Stimulated activated CD4-positive, alpha-beta T cell treated with anti-CD3 and anti-CD28 coated beads, Interleukin-2, amount 100 ng/mL, for 4 hours (primary cell): ENCODE measurements at places on chromosomes 3 and 15.

DNA sequence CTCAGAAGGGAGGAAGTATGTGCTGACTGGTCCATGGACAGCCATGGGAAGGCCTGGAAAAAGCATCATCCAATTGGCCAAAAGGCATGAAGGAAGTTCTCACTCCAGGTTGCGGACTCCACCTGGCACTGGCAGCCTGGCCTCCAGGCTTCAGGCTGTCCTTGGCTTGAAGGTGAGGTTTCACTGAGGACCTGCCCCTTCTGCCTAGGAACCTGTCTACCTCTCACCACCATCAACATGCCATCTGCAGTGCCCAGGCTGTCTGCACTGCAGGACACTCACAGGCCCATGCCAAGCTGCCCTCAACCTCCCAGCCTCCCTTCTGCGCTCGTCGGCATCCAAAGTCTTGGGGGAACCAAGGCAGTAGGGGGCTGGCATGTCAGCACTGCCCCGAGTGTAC, 51.1 kb downstream of the CEP70 start:
- no peak for DNase-seq

- DNase-seq = no peak
These were observed 984 bp downstream of the RNU6-1 start for GRCh38 chr15:67838789-67839332.

DNA sequence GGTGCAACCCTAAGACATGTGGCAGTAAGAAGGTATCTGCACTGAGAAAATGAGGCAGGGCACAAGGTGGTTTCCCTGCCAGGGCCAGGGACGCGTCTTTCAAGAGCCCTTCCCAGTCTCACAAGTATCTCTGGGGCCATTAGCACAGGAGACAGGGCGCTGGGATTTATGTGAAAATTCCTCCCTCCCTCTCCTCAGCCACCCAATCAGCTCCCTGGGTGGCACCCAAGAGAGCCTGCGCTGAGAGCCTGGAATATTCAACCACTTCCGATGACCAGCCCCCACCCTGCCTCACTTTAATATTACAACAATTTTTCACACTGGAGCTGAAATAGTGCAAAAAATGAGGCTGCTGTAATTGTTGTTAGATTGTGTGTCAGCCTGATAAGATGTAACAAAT, 26.1 kb downstream of the SEC61A1 start:
- no peak for DNase-seq

DNA sequence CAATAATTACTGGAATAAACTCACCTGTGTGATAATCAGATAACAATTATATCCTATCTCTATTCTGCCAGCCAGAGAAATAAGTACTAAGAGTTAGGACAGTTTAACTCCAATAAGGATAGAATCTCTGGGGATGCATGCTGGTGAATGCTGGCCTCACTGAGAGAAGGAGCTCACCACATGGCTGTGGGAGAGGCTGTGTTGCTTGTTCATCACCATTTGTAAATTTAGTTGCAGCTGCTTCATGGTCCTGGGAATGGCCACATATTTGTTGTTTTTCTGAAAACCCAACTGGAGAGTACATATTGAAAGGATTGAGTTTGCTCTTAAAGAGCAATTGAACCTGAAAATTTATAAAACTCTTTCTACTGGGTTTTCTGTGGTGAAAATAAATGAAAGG, 207.3 kb downstream of the NECTIN3 start:
- no peak for DNase-seq

GRCh38 chr15:100732211-100733055, 130.0 kb downstream of the ASB7 start:
- no peak for DNase-seq

DNA sequence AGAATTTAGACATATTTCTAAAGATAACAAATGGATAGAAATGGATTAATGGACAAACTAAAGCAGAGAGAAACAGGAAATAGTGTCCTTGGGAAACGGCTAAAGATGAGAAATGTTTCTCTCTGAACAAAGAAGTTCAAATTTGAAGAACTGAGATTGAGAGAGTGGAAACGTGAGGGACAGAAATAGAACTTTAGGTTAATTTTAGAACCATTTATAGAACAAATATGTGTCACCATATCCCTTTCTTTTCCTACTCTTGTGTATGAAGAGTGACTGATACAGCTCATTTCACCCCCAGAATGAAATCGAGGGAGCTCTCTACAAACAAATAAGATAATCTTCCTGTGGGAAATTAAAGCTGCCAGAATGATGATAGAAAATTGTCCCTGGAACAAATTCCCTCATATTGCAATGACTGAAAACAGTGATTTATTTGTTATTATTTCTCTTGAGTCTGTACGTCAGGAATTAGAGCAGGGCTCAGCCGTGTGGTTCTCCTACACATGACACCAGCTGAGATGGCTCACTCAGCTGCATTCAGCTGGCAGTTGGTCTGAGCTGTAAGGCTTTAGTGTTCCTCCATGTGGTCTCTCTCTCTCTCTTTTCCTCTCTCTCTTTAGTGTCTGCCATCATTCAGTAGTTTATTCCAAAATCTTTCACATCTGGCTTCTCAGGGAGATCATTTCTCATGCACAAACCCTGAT, 46.6 kb upstream of the ARPP21 start:
- DNase-seq = no peak

GRCh38 chr3:120415756-120416155, 35.0 kb downstream of the FSTL1 start:
- no peak for DNase-seq

GRCh38 chr15:70974004-70974832, 81.6 kb downstream of the LRRC49 start:
- DNase-seq = no peak

DNA sequence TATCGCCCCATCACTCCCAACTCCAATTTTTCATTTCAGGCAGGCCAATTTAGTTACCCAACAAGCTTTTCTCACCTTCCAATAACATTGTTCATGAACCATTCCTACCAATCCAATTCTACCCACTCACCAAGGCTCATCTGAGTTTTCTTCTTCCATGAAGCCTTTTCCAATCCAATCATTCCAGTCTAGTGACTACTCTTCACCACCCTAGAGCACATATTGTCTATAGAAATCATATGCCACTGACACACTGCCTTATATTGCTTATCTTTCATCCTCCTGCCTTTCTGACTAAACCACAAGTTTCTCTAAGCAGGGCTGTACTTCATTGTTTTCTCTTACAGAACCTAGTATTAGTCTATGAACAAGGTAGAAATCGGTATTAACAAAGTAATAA, 11.4 kb downstream of the CCDC14 start:
- no peak for DNase-seq

DNA sequence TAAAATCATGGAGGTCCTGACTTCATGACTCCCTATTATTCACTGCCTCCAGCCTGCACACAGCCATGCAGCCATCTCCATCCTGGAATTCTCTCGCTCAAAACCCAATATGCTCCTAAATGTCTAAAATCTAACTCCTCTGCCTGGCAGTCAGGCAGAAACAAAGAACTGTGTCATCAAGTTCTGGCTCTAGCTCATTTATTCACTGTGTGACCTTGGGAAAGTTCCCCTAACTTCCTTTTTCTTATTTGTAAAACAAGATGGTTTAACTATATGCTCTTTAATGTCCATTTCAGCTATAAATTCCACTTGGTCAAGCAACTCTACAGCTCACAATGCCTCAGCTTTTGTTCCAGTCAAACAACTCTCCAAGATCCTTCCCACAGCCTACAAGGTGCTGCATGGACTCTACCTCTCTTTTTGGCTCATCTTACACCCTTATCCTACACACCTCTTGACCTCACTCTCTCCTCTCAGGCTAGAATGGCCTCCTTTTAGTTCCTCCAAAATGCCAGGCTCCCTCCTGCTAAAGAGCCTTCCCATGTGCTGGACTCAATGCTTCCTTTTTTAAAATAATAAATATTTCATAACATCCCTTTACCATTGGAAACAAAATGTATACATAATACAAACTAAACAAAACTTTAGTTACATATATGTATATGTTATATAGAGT, 16.4 kb downstream of the PIK3CB start:
- DNase-seq = no peak

DNA sequence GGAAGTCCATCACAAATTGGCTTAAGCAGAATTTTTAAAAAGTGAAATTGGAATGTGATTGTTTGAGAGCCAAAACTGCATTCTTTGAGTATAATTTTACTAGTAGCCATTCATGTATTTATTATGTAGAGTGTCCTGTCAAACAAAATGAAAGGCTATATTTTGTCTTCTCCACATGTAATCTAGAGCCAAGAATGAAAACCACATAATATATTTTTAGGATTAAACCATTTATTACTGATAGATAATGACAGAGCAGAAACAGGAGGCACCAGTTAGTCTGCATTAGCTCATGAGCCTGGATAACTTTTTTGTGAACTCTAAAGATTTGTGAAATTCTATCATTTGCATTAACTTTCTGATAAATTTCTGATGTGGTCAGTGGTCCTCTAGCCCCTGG, 130.2 kb downstream of the FILIP1L start:
- no peak for DNase-seq

GRCh38 chr3:42682301-42683070, 2.9 kb upstream of the KLHL40 start:
- no peak for DNase-seq

- DNase-seq = no peak
These were observed 160.3 kb downstream of the SATB1 start for GRCh38 chr3:18264853-18265252.

DNA sequence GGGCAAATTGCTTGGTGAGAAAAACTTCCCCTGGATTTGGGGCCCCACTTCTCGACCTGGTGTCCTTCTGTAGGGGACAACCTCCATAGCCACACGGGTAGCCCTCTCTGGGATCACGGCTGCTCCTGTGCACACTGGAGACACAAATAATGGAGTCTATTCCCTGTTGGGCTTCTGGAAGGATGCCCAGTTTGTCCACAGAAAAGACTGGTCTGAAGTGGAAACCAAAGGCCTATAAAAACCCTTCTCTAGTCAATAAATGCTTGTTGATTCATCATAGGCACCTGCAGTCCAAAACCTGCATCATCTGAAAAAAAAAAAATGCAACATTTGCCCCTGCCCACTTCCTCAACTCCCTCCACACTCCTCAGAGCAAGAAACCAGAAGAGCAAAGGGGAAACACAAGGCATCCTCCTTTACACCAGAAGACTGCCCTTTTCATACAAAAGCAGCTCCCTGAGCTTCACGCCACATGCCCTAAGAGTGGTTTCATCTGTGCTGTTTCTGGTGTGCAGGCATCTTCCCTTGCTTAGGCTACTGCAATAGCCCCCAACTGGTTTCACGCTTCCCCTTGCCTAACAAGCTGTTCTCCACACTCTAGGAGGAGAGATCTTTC, 36.3 kb downstream of the SRGAP3 start:
- DNase-seq = no peak

DNA sequence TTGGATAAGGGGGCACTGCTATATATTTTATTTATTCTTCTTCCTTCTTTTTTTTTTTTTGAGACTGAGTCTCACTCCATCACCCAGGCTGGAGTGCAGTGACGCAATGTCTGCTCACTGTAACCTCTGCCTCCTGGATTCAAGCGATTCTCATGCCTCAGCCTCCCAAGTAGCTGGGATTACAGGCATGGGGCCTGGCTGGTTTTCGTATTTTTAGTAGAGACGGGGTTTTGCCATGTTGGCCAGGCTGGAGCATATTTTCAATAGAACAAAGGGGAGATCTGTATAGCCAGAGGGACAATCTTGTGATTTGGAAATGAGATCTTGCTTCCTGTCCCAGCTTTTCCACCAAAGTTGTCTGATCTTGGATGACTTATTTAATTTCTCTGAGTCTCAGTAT, 133.1 kb upstream of the ABHD17C start:
- no peak for DNase-seq

DNA sequence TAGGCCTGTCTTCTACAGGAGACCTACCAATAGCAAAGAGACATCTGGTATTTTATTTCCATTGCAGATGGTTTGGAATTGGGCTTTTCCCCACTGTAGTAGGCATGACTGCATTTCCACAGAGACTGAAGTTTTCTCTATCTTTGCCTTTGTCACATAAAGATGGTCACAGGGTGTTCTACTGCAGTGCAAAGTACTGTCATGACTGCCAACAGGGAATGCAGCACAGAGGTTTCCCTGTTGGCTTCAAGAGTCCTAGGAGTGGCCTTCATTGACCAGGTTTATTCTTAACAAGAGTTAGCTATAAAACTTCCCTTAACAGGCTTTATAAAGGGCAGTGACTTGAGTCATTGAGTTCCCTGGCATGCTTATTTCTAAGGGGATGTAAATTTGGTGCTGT, 36.8 kb upstream of the TM4SF4 start:
- DNase-seq = no peak

DNA sequence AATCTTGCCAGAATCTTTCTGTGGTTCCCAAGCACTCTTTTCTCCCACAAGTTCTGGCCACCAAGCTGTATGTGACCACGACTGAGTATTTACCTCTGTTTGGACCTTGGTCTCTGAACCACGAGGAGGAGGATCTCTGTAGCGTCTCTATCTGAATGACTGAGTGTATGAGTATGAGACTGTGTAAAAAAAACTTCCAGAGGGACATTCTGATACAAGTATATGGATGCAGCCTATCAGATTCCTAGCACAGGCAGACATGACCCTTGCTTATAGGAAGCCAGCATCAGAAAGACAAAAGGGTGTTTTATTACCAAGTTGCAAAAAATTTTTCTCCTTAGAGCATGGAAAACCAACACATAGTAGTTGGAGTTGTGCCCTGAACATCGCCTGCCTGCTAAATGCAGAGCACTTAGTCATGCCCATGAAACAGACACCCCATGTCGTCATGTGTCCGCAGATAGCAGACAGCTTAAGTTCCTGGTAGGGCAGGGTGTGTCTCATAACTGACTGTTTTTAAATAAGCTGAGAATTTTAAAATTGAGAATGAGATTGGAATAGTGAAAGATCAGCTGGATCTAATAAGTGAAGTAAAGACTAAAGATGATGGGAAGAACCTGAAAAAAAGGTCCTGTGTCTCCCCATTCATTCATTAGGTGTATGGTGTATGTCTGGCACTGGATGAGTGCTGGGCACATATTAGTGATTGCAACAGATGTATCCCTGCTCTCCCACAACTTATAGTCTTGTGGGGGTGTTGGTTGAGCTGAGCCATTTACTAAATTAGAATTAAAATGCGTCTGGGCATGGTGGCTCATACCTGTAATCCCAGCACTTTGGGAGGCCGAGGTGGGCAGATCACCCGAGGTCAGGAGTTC, 30.9 kb downstream of the DAG1 start:
- no peak for DNase-seq

DNA sequence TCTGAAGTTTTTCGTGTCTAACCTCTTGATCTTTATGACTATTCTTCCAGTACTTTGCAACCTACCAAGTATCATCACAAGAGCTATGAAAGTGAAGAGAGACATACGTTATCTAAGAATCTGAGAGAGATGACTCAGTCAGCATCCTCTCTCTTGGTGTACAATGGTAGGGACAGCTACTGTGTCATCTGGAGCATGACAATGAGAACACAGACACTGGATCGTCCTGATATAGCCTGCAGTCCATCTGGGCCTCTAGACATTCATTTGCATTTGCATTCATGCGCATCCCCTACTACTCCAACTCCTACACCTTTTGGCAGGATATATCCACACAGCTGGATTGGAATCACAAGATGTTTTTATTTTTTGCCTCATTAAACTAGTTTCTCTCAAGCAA, 115.2 kb downstream of the PEX5L start:
- no peak for DNase-seq
